Effector memory CD8-positive, alpha-beta T cell (primary cell): ENCODE measurements at places on chromosomes 6 and 20.

GRCh38 chr6:120260636-120261035 is 911.1 kb upstream of the MAN1A1 start:
- no peaks in the 10 kb centered on the region for H3K4me1 ChIP-seq
- H3K4me3 ChIP-seq, result no peak overlapping the region
- H3K27ac ChIP-seq, result no peak overlapping the region
- H3K27me3 ChIP-seq, result no peaks in the 10 kb centered on the region
- no peak for DNase-seq
- H3K36me3 ChIP-seq, result no peaks in the 10 kb centered on the region

DNA sequence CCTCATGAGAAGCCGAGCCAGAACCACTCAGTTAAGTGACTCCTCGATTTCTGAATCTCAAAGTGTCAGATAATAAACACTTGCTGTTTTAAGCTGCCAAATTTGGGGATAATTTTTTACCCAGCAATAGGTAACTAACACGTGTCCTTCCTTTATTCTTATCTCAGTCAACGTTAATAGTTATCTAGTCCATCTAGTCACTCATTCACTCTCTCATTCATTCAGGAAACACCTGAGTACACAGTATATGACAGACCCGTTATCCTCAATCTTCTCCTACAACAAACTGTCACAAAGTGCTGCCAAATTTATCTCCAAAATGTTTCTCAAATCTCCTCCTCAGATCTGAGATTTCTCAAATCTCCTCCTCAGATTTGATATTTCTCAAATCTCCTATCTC is 13.1 kb downstream of the FAM184A start:
- H3K36me3 ChIP-seq, result no peaks in the 10 kb centered on the region
- DNase-seq, result no peak
- no peaks in the 10 kb centered on the region for H3K4me1 ChIP-seq
- H3K27me3 ChIP-seq, result no peaks in the 10 kb centered on the region
- no peak overlapping the region for H3K4me3 ChIP-seq

- no peak overlapping the region for H3K4me3 ChIP-seq
- no peaks in the 10 kb centered on the region for H3K27me3 ChIP-seq
- H3K27ac ChIP-seq, result no peak overlapping the region
- peaks cover 3% of the 10 kb centered on the region for H3K36me3 ChIP-seq
Observed at GRCh38 chr20:58713801-58714339, 21.3 kb downstream of the NPEPL1 start.

DNA sequence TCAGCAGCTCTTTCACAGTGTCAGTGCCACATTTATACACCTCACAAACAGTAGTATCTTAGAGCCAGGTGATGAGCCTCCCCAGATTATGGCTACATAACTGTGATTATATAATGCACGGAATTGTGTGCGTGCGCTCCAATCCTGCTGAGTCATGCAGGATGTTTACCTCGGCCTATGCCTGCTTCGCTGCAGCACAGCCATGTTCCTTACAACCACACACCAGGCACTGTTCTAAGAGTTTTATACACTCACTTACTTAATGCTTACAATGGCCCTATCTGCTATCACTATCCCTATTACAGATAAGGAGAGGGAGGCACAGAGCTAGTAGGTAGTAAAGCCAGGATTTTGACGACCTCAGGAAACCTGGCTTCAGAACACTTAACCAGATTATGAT is 7.3 kb downstream of the ZKSCAN3 start:
- H3K27ac ChIP-seq, result no peak overlapping the region
- peaks cover 11% of the 10 kb centered on the region for H3K4me1 ChIP-seq
- no peak overlapping the region for H3K4me3 ChIP-seq

DNA sequence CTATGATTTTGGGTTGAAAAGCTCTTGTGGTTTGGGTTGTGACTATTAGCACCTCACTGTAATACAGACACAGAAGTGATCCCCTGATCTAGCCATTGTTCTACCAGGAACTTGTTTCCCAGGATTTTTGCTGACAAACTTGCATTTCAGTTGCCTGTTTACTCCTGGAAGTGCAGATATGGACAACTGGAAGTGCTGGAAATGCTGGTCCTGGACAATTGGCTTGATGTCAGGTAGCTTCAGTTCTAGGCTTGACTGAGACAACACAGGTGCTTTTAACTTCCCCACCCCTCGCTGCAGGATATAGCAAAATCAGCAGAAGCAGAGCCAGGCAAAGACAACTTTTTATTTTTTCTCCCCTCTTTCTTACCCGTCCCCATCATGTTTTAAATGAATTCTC is 27.1 kb upstream of the FBXO30 start:
- no peaks in the 10 kb centered on the region for H3K27me3 ChIP-seq
- DNase-seq, result no peak
- H3K27ac ChIP-seq, result no peak overlapping the region
- peaks cover 2% of the 10 kb centered on the region for H3K36me3 ChIP-seq
- H3K4me1 ChIP-seq, result peaks cover 14% of the 10 kb centered on the region
